ENCODE measurements at places on chromosomes 2 and 18.

DNA sequence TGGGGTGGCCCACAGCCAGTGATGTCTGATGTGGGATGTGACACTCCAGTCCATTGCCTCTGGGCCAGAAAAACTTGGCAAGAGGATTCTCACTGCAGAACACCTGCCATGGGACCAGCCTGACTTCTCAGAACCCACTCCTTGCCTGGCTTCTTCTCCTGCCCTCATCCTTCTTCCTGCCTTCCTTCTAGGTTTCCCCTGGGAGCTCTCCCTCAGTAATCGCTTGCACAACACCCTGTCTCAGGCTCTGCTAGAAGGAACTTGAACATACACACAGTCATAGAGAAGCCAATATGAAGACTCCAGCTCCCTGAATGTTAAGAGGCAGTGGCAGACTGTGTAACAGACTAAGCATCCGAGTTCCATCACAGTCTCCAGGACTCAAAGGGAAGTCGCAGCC is 4.3 kb upstream of the COL6A3 start:
- DNase-seq: no peak

DNA sequence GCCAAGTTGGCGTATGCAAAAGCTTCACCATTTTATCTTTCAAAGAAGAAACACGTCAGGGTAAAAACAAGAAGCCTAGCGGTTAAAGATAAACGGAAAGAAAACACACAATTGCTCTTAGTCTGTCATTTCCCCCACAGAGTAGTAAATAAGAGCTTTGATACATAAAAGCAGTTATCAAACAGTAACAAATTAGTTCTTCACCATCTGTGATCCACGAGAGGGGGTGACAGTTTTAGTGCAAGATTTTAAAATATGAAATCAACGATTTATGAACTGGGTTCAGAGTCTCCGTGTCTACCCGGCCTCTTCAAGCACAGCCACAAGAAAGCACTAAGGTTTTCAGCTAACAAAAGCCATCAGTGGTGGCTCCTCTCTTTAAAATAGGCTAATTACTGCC is 703.9 kb upstream of the ID2 start:
- no peak for DNase-seq

- DNase-seq: no peak
Observed at GRCh38 chr2:101974663-101975062, 17.1 kb upstream of the IL1R2 start.

DNA sequence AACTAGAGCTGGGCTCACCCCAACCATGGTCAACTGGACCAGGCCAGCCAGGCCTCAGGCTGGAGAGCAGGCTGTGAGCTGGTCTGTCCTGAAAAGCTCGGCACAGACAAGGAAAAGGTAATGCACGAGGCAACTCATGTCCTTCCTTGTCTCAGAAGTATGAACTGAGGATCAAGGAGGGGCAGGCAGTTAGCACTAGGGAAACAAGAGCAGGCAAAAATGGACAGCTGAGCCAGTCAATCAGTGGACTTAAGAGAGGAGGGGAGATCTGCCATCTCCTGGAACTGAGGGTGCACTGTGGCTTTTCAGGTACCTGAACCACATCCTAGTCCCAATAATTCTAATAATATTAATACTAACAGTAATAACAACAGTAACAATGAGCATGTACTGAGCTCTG is 20.6 kb upstream of the WIPF1 start:
- DNase-seq: no peak

DNA sequence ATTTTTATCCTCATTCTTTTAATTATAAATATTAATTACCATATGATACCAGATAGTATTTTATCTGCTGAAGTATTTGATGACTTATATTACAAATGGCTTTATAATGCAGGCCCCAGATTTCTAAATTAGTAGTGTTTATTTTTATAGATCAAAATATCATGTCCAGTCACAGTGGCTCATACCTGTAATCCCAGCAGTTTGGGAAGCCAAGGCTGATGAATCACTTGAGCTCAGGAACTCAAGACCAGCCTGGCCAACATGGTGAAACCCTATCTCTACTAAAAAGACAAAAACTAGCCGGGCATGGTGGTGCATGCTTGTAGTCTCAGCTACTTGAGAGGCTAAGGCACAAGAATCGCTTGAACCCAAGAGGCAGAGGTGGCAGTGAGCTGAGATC is 100.1 kb upstream of the ARHGAP15 start:
- no peak for DNase-seq

- no peak for DNase-seq
Observed at GRCh38 chr2:217027414-217027813, 167.6 kb upstream of the TNP1 start.

- no peak for DNase-seq
Observed at GRCh38 chr2:64447317-64448040, 6.5 kb upstream of the LGALSL start.

GRCh38 chr2:34578641-34579040 is 979.5 kb upstream of the FAM98A start:
- DNase-seq: no peak

- DNase-seq: peak; percentile 70
Observed at GRCh38 chr2:1550658-1551316, 137.5 kb downstream of the TPO start.

Data from Calu3 (cell line).